ENCODE measurements at places on chromosomes 2 and 18.

- H3K27me3 ChIP-seq: no peaks in the 10 kb centered on the region
- no peak overlapping the region for H3K4me3 ChIP-seq
- H3K27ac ChIP-seq: no peak overlapping the region
- H3K4me1 ChIP-seq: peaks cover 52% of the 10 kb centered on the region
- no peak for DNase-seq
Observed at GRCh38 chr2:100408941-100409340, 8.5 kb downstream of the CHST10 start.

- peaks cover 1% of the 10 kb centered on the region for H3K27me3 ChIP-seq
- DNase-seq: no peak
- peaks cover 39% of the 10 kb centered on the region for H3K4me1 ChIP-seq
- H3K36me3 ChIP-seq: peaks cover 24% of the 10 kb centered on the region
- no peak overlapping the region for H3K27ac ChIP-seq
Observed at GRCh38 chr2:105082107-105082506, 44.2 kb downstream of the MRPS9 start.

GRCh38 chr2:199317646-199318045 lies 140.1 kb downstream of the SATB2 start:
- H3K36me3 ChIP-seq: peaks cover 15% of the 10 kb centered on the region
- no peak for DNase-seq
- no peaks in the 10 kb centered on the region for H3K4me1 ChIP-seq
- H3K27me3 ChIP-seq: no peaks in the 10 kb centered on the region
- H3K27ac ChIP-seq: no peak overlapping the region
- H3K4me3 ChIP-seq: no peak overlapping the region

DNA sequence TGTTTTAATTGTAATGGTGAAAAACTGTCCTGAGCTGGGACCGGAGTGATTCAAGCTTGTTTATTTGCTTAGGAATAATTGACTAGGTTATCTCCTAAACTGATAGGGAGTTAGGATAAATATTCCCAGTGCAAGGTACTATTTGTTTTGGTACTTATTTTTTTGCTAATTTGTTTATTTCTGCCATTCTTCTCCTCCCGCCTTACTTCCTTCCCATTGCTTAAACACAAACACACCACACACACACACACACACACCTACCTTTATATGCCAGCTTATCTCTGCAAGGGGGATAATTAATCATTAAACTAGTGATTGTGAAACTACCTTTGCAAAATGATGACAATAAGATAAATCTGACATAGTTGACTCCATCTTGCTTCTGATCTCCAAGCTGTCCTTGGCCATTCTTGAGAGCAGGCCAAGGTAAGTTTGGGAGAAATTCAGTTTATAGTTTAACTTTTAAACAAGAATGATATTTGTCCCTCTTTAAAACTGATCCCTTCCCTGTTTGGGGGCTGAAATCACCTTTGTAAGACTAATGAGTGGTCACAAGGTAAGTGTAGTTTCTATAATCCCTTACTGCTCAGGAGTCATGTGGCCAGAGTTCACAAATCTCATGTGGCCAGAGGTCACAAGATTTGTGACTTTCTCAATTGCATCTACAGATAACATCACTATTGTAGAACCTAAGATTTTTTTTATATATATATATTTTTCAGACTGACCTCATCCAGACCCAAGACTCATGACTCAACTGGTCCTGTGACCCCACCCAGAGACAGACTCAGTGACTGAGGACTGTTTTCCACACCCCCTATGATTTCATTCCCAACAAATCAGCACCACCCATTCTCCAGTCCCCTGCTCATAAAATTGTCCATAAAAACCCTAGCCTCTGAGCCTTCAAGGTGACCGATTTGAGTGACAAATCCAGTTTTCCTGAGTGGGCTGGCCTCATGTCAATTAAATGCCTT lies 83.1 kb upstream of the LRRTM4 start:
- DNase-seq: no peak
- no peak overlapping the region for H3K27ac ChIP-seq
- H3K4me1 ChIP-seq: no peaks in the 10 kb centered on the region
- H3K4me3 ChIP-seq: no peak overlapping the region
- no peaks in the 10 kb centered on the region for H3K27me3 ChIP-seq

DNA sequence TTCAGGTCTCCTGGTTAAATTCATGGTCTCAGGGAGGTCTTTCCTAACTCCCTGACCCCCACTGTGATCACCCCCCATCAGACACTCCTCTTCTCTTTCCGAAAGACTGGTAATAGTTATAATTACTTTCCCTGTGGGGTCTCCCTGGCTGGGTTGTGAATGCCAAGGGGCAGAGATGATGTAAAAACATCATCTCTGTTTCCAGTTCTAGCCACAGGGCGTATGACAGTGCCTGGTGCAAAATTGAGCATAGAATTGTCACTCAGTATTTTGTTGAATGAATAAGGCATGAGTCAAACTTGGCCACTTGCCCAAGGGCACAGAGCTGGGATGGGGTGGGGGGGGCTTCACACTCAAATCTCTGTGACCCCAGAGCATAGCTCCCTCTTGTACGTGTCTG lies 65.2 kb downstream of the LTBP1 start:
- H3K4me1 ChIP-seq: peaks cover 38% of the 10 kb centered on the region
- no peak overlapping the region for H3K27ac ChIP-seq
- H3K36me3 ChIP-seq: peaks cover 3% of the 10 kb centered on the region
